ENCODE measurements at places on chromosomes 2 and 18. TPM values are rescaled to one million over a fixed set of nuclear protein-coding genes. Genes with fewer than 3 reads are reported as not detected.

Gene CLEC4F
- not detected for total RNA-seq

Gene FSIP2
- 2.3 TPM for total RNA-seq

Gene BZW1
- 409 TPM for total RNA-seq

Gene RBKS
- total RNA-seq, result 4.6 TPM

Gene DSG4
- not detected for total RNA-seq

Gene IRS1
- 10.8 TPM for total RNA-seq

Gene DCTN1
- 159 TPM for total RNA-seq

Gene BCL2
- 21.2 TPM for total RNA-seq

Gene WNT10A
- total RNA-seq, result 0.46 TPM

Gene SKOR2
- total RNA-seq, result 0.23 TPM

Gene RAPH1
- total RNA-seq, result 59.3 TPM

Gene DSC1
- total RNA-seq, result not detected

Gene RAMP1
- total RNA-seq, result 29.3 TPM

Gene LIPG
- total RNA-seq, result 6.9 TPM

Gene ATOH8
- 3.2 TPM for total RNA-seq

Gene ASXL2
- 7.2 TPM for total RNA-seq

Gene KLHL29
- 16.1 TPM for total RNA-seq

Gene SIX3
- 7.4 TPM for total RNA-seq

Gene KHK
- 8.8 TPM for total RNA-seq

Gene ZNF236
- 31.6 TPM for total RNA-seq

Gene KYNU
- 0.23 TPM for total RNA-seq

Gene EIF5B
- 18.7 TPM for total RNA-seq

Gene THUMPD2
- 13.4 TPM for total RNA-seq

Gene KCNS3
- 2.8 TPM for total RNA-seq

Gene PPM1B
- 69.7 TPM for total RNA-seq

Gene UGT1A10
- total RNA-seq, result not detected

Gene IL37
- total RNA-seq, result not detected

Gene MLPH
- total RNA-seq, result 0.69 TPM
